Activated naive CD8-positive, alpha-beta T cell treated with anti-CD3 and anti-CD28 coated beads, Interleukin-2, amount 50 U/mL, for 24 hours (primary cell): ENCODE measurements at places on chromosomes 1 and 21.

DNA sequence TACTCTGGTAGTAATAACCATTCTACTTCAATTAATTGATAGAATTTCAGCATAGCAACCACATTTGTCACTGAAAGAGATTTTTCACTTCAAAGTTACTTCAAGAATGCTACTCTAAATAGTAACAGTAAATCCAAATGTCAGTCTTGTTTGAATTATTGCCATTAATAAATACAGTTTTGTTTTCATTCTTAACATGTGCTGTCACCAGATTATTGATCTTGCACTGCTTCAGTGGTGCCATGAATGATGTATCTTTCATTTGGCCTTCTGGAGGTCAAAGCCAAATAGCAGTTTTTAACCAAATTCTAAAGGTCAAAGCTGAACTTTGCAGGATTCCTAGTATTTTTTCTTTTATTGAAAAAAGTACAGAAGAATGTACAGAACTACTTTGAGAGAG lies 199.5 kb downstream of the PATJ start:
- H3K4me1 ChIP-seq: no peaks in the 10 kb centered on the region
- H3K4me3 ChIP-seq: no peak overlapping the region
- H3K36me3 ChIP-seq: peaks cover 2% of the 10 kb centered on the region

- DNase-seq: no peak
- peak overlapping the region; percentile 96 for H3K27ac ChIP-seq
- H3K4me3 ChIP-seq: peak overlapping the region; percentile 94
- peaks cover 57% of the 10 kb centered on the region for H3K4me1 ChIP-seq
- no peaks in the 10 kb centered on the region for H3K27me3 ChIP-seq
- peaks cover 83% of the 10 kb centered on the region for H3K36me3 ChIP-seq
Observed at GRCh38 chr21:25564349-25564948, 42.8 kb downstream of the MRPL39 start.

DNA sequence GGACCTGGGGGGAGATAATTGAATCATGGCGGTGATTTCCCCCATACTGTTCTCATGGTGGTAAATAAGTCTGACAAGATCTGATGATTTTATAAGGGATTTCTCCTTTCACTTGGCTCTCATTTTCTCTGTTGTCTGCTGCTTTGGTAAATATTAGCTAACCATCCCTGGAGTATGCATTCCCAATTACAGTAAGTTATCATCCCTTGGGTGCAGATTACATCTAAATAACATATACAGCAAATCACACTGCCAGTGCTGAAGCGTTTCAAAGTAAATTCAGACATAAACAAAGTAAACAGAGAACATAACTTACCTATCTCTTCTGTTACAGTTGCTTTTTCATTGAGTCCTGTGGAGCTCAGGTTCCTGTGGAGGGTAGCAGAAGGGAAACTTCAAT lies 38.6 kb upstream of the IGSF3 start:
- H3K36me3 ChIP-seq: no peaks in the 10 kb centered on the region
- H3K4me3 ChIP-seq: no peak overlapping the region
- H3K27me3 ChIP-seq: peaks cover 6% of the 10 kb centered on the region
- H3K27ac ChIP-seq: no peak overlapping the region

- no peaks in the 10 kb centered on the region for H3K27me3 ChIP-seq
- peak overlapping the region; percentile 91 for H3K27ac ChIP-seq
- peak; percentile 29 for DNase-seq
- peak overlapping the region; percentile 7 for H3K4me3 ChIP-seq
- H3K36me3 ChIP-seq: no peaks in the 10 kb centered on the region
Observed at GRCh38 chr1:193538680-193539079, 352.3 kb upstream of the B3GALT2 start.

DNA sequence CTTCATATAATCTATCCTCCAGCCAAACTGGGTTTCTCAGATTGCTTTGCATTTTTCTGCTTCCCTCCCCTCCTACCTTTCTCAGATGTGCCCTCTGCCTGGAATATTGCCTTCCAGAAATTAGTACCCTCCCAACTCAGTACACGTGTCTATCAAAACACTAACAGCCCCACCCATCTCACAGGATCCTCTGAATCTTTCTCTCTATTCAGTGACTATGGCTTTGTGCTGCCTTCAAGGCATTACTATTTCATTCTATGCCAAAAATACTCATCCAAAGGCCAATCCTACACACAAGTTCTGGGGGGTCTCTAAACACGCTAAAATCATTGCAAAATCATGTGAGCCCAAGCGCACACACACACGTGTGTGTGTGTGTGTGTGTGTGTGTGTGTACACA lies 58.4 kb downstream of the ZNF281 start:
- H3K4me3 ChIP-seq: peak overlapping the region; percentile 2
- H3K4me1 ChIP-seq: peaks cover 39% of the 10 kb centered on the region
- H3K27me3 ChIP-seq: no peaks in the 10 kb centered on the region
- peak overlapping the region; percentile 63 for H3K27ac ChIP-seq

GRCh38 chr1:150895618-150896017 lies 8.7 kb downstream of the CTXND2 start:
- H3K4me1 ChIP-seq: peaks cover 19% of the 10 kb centered on the region
- no peaks in the 10 kb centered on the region for H3K36me3 ChIP-seq
- H3K27ac ChIP-seq: no peak overlapping the region

DNA sequence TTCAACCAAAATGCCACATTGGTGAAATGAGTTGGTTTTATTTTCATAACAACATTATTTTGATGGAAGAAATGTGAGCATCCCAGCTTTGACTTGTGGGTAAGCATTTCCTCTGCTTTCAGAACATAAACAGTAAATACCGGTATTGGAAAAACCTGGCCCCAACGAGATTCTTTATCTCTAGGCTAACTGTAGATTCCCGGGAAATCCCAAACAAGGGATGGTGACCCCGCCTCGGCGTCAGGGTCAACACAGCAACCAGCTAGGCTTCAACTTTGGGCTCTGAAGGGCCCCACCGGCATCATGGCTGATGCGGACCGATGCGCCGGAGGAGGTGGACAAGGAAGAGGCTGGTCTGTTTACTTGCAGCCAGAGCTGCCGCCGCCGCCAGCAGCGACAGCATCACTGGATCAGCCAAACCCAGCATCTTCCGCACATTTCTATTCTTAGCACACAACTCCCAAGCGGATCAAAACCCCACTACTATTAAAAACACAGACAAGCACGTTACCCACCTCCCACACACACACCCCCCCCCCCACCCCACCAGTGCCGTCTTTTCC lies 1.1 kb downstream of the AKT3 start:
- H3K4me1 ChIP-seq: peaks cover 43% of the 10 kb centered on the region
- H3K36me3 ChIP-seq: no peaks in the 10 kb centered on the region
- peak; percentile 50 for DNase-seq

- no peaks in the 10 kb centered on the region for H3K27me3 ChIP-seq
- DNase-seq: no peak
- no peak overlapping the region for H3K4me3 ChIP-seq
- no peak overlapping the region for H3K27ac ChIP-seq
- peaks cover 25% of the 10 kb centered on the region for H3K4me1 ChIP-seq
Observed at GRCh38 chr1:197744979-197745378, 30.3 kb downstream of the DENND1B start.

GRCh38 chr1:176479971-176480370 lies 17.0 kb downstream of the PAPPA2 start:
- H3K27me3 ChIP-seq: no peaks in the 10 kb centered on the region
- no peak overlapping the region for H3K4me3 ChIP-seq
- no peaks in the 10 kb centered on the region for H3K36me3 ChIP-seq
- no peak overlapping the region for H3K27ac ChIP-seq
- DNase-seq: no peak

- H3K36me3 ChIP-seq: peaks cover 13% of the 10 kb centered on the region
- H3K4me1 ChIP-seq: peaks cover 63% of the 10 kb centered on the region
- peak overlapping the region; percentile 62 for H3K27ac ChIP-seq
- DNase-seq: peak; percentile 85
- H3K4me3 ChIP-seq: peak overlapping the region; percentile 87
Observed at GRCh38 chr21:34889676-34890469, 159.2 kb downstream of the RUNX1 start.

- H3K4me1 ChIP-seq: no peaks in the 10 kb centered on the region
- no peaks in the 10 kb centered on the region for H3K27me3 ChIP-seq
- no peak overlapping the region for H3K27ac ChIP-seq
Observed at GRCh38 chr1:53391982-53392381, 64.1 kb upstream of the LRP8 start.

DNA sequence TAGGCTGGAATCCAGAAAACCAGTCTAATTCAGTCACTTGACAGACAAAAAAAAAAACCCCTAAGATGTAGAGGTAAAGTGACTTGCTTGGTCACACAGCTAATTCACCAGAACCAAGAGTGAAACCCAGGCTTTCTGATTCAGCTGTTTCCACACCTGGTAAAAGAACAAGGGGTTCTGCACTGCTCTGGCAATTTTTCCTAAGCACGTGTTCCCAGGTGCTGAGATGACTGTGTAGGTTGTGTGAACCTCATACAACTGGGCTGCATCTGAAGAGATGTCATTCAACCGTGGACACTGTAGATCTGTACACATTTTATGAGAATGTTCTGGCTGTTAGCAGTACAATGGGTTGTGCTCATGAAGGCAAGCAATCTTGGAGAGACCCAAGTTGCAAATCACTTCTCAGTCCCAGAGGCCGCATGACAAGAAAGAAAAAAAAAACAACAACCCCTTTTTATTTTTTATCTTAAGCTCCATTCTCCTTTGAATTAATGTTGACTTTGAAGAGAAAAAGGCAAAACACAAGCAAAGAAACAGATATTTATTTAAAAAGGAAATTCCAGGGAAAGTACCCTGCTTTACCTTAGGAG lies 95.4 kb downstream of the INTS7 start:
- peak overlapping the region; percentile 34 for H3K4me3 ChIP-seq
- H3K4me1 ChIP-seq: peaks cover 54% of the 10 kb centered on the region
- DNase-seq: peak; percentile 39
- H3K27ac ChIP-seq: peak overlapping the region; percentile 67
- no peaks in the 10 kb centered on the region for H3K27me3 ChIP-seq
- peaks cover 17% of the 10 kb centered on the region for H3K36me3 ChIP-seq

GRCh38 chr1:167121375-167122120 lies 27.7 kb downstream of the STYXL2 start:
- DNase-seq: no peak
- peaks cover 4% of the 10 kb centered on the region for H3K4me1 ChIP-seq
- H3K27me3 ChIP-seq: peaks cover 3% of the 10 kb centered on the region
- H3K27ac ChIP-seq: no peak overlapping the region
- H3K36me3 ChIP-seq: no peaks in the 10 kb centered on the region

GRCh38 chr1:113369699-113370098 lies 20.6 kb upstream of the MAGI3 start:
- H3K4me3 ChIP-seq: no peak overlapping the region
- no peaks in the 10 kb centered on the region for H3K36me3 ChIP-seq
- peaks cover 10% of the 10 kb centered on the region for H3K27me3 ChIP-seq
- DNase-seq: no peak
- H3K27ac ChIP-seq: no peak overlapping the region

DNA sequence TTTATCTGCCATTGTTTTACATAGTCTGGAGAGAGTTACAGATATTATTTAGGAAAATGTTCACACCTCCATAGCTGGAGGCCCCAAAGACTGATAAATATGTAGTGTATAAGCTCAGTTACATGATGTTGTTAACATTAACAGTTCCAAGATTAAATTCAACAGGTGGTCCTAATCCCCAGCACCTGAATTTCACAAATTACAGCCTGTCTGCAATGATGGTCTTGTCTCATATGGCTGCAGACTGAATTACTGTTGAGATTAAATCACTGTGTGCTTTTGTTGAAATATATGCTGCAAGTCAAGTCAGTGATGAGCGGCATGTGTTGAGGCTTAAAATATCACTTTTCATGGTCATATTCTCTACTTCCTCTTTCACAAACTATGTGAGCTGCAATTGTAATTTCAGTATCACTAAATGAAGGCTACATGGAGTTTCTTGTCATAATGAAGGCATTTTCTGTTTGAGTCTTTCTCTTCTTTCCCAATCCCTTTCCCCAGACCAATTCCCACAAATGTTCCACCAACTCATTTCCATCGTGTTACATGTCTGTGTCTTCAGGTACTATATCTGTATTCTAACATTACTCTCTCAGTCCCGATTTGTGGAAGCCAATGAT lies 4.2 kb downstream of the ST6GALNAC5 start:
- H3K36me3 ChIP-seq: no peaks in the 10 kb centered on the region
- H3K4me3 ChIP-seq: no peak overlapping the region

DNA sequence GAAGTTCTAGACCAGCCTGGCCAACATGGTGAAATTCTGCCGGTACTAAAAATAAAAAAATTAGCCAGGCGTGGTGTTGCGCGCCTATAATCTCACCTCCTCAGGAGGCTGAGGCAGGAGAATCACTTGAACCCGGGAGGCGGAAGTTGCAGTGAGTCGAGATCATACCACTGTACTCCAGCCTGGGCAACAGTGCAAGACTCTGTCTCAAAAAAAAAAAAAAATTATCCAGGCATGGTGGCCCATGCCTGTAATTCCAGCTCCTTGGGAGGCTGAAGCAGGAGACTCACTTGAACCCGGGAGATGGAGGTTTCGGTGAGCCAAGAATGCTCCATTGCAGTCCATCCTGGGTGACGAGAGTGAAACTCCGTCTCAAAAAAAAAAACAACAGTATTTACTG lies 18.5 kb upstream of the RAB42 start:
- H3K4me1 ChIP-seq: peaks cover 2% of the 10 kb centered on the region
- no peak for DNase-seq
